ENCODE measurements at places on chromosomes 5 and 9.

- DNase-seq = no peak
These were observed 19.0 kb upstream of the C1QTNF3 start for GRCh38 chr5:34061993-34062392.

- no peak for DNase-seq
These were observed 29.9 kb downstream of the FYB1 start for GRCh38 chr5:39189292-39189955.

DNA sequence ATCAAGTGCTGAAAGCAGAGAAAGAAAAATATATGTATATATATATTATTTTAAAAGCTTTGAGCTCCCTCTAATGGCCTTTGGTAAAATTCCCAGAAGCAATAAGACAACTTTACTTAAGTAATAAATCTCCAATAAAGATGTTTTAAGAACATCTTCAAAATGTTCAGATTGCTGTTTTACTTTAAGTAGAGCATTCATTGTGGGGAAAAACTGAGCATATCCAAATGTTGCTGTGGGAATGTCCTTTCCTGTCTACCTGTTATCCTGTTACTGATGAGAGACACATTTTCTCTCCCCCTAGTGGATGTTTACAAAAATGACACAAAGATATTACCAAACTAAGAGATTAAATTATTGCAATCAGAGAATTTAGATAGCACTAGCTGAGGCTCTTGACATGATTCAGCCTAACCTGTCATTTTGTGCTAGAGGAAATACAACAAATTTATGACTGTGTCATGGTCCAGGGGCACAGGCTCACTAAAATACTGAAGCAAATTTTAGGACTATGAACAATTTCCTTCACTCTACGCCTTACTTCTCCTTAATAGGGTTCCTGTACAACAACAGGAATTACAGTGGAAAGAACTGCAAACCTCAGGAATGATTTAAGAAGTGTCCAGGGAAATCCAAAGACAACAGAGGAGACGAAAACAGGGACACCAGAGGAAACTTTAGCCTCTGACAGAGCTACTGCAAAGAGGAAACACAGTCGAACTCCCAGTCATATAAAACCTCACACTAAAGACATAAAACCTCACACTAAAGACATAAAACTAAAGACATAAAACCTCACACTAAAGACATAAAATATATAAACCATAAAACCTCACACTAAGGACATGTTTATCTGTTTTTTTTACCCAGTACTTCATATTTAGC lies 24.3 kb upstream of the PRRC1 start:
- DNase-seq = no peak

DNA sequence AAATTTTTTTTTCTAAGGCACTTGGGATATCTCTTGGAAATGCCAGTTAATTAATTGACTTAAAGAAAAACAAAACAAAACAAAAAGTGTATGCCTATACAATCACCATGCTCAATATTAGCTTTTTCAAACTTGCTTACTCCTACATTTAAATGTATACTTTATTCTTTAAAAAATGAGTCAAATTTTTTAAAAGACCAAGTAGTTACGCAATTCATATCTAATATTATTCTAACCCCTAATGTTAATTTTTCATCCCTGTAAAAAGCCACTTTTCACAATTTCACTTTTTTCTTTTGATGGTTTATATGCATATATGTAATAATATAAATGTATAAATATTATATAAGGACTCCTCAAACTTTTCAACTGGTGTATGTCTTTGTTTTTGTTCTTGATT lies 211.2 kb downstream of the PRDM9 start:
- no peak for DNase-seq

GRCh38 chr9:121990600-121991306 lies 102.4 kb downstream of the TTLL11 start:
- no peak for DNase-seq
